Memory B cell (primary cell): ENCODE measurements at places on chromosomes 16 and 17.

- DNase-seq, result no peak
These were observed 616 bp downstream of the CCDC182 start for GRCh38 chr17:57744195-57745170.

DNA sequence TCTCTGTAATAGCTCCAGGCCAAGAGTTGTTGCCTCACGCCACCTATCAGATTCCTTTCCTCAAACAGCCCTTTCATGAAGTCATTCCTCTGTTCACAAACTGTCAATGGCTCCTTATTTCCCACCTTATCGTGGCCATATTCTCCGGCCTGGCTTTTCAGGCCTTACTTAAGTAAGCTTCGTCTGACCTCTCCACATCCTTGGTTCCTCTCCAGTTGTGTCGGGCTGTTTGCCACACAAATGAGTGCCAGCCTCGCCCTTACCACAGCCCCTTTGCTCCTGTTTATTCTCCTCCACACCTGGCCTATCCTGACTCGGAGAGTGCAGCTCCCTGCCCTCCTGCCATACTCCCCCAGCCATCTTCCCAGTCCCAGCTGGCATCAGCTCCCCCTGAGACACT lies 2.0 kb downstream of the TP53I13 start:
- DNase-seq, result no peak

DNA sequence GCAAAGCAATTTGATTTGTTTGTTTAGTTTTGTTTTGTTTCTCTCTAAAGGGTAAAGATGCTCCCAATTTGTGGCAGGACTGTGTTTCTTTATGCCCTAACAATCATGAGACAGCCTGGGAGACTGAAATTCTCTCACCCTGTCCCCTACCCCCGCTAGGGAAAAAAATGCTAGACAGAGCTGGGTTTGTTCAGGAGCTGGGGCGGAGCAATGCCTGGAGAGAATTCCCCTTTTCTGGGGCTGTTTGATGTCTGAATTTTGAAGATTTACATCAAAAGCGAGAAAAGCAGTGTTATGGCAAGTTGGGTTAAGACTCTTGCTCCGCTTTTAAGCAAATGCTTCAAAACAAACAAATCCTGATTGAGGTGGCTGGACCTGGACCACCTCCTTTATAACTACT lies 8.4 kb downstream of the MAF start:
- no peak for DNase-seq

GRCh38 chr17:45824475-45824874 lies 20.2 kb upstream of the SPPL2C start:
- no peak for DNase-seq

DNA sequence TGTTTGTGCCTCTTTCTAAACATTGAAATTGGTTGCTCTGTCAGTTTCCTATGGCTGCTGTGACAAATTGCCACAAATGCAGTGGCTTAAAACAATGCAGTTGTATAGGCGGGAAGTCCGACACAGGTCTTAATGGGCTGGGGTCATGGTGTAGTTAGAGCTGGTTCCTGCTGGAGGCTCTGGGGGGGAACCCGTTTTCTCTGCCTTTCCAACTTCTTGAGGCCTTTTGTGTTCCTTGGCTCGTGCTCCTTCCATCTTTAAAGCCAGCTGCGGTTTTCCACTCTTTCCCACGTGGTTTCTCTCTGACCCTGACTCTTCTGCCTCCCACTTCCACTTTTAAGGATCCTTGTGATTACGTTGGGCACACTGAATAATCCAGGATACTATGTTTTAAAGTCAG lies 12.5 kb downstream of the EPN2 start:
- DNase-seq, result no peak

GRCh38 chr16:27798241-27798640 lies 248.3 kb downstream of the KATNIP start:
- DNase-seq, result no peak

GRCh38 chr17:58576679-58577367 lies 62.4 kb upstream of the MTMR4 start:
- DNase-seq, result no peak

- no peak for DNase-seq
These were observed 40.9 kb downstream of the USP10 start for GRCh38 chr16:84740596-84741116.

GRCh38 chr17:21096874-21097273 lies 29.9 kb upstream of the DHRS7B start:
- DNase-seq, result no peak

DNA sequence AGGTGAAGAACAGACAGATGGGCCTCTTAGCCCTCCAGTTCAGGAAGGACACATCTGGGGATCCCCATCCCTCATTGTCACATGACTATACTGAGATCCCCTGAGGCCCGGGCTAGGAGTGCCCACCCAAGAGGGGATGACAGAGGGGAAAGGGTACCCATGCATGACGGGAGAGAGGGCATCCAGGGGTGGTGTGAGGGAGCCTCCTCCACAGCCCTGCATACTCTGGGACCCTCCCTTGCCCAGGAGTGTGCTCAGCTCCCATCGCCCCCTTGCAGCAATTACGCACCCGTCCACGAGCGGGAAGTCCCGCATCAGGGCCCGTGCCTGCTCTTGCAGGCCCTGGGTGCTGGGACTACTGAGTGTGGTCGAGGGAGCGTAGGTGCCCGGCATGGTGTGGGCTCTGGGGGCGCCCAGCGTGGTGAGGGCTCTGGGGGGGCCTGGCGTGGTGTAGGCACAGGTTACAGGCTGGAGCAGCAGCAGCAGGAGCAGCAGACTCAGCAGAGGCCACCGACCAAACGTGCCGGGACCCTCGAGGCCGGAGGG lies 6.5 kb downstream of the DPEP2 start:
- DNase-seq, result no peak

GRCh38 chr17:74040291-74040690 lies 163.2 kb upstream of the RPL38 start:
- DNase-seq, result no peak

GRCh38 chr17:49914664-49915063 lies 54.3 kb upstream of the DLX4 start:
- DNase-seq, result no peak

DNA sequence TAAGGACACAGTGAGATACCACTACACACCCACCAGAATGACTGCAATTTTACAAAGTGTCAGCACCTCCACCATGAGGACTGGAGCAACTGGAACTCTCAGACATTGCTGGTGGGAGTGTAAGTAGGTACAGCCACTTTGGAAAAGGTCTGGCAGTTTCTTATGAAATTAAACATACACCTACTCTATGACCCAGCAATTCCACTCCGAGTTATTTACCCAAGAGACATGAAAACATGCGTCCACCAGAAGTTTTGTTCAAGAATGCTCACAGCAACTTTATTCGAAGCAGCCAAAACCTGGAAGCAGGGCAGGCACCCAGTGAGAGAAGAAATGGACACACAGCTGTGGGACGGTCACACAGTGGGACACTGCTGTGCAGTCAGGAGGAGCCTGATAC lies 384.0 kb downstream of the SOX9 start:
- DNase-seq, result no peak
